Activated CD4-positive, alpha-beta memory T cell treated with anti-CD3 and anti-CD28 coated beads, Interleukin-2, amount 10 ng/mL, durations not matched to agents 7 days and 5 days (primary cell): ENCODE measurements at places on chromosomes 16 and 17. TPM values are rescaled to one million over a fixed set of nuclear protein-coding genes. Genes with fewer than 3 reads are reported as not detected.

NPIPA2 gene
- total RNA-seq: 8.0 TPM

ANKRD13B gene
- 13.6 TPM for total RNA-seq

SLX4 gene
- 14.9 TPM for total RNA-seq

KRT33A gene
- total RNA-seq: not detected

TPSAB1 gene
- not detected for total RNA-seq

DNA sequence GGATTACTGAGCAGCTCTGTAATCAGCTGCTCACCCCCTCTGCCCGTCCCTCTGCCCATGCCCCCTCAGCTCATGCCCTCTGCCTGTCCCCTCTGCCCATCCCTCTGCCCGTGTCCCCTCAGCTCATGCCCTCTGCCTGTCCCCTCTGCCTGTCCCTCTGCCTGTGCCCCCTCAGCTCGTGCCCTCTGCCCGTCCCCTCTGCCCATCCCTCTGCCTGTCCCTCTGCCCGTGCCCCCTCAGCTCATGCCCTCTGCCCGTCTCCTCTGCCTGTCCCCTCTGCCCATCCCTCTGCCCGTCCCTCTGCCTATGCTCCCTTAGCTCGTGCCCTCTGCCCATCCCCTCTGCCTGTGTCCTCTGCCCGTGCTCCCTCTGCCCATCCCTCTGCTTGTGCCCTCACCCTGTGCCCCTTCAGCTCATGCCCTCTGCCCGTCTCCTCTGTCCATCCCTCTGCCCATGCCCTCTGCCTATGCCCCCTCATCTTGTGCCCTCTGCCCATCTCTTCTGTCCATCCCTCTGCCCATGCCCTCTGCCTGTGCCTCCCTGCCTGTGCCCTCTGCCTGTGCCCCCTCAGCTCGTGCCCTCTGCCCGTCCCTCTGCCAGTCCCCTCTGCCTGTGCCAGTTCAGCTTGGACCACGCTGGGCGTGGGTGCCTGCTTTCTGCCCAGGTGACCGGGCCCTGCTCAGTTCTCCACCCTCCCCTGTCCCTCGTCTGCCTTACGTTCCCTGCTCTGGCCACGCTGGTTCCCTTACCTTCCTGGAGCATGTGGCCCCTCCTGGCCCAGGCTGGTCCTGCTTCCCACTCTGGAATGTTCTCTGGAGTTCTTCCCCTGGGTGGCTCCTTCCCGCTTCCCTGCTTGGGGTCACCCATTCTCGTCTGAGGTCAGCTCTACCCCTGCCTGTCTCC, 97.6 kb downstream of the NPIPB11 start:
- no peak for DNase-seq

DNA sequence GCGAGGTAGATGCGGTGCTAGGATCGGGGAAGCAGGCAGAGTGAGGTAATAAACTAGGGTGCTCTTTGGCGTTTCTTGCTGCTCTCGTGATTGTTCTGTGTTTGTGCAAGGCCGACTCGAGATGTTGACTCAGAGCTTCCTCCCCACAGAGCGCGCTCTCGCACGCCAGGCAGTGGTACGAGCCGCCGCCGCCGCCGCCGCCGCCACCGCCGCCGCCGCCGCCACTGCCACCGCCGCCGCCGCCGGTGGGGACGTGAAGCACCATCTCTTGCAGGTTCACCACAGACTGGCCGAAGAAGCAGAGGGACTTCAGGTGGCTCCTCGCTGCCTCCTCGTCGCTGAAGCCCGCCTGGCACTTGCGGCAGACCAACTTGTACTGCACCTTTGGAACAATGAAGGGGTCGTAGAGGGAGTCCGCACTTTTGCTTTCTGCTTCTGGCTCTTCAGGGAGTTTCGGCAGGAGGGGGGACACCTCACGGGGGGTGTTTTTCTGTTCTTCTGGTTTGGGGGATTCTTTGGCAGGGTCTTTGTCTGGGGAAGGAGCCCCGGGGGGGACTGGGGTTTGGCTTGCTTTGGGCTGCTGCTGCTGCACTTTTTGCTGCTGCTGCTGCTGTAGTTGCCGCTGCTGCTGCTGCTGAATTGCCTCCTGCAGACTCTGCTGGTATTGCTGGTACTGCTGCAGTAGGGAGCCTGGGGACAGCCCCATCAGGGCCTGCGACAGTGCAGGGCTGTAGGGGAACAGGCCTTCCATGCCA, 260.2 kb downstream of the ZFHX3 start:
- DNase-seq: peak; percentile 79

RNU2-1 gene
- 7,042 TPM for total RNA-seq

PITPNM3 gene
- 0.63 TPM for total RNA-seq

DNA sequence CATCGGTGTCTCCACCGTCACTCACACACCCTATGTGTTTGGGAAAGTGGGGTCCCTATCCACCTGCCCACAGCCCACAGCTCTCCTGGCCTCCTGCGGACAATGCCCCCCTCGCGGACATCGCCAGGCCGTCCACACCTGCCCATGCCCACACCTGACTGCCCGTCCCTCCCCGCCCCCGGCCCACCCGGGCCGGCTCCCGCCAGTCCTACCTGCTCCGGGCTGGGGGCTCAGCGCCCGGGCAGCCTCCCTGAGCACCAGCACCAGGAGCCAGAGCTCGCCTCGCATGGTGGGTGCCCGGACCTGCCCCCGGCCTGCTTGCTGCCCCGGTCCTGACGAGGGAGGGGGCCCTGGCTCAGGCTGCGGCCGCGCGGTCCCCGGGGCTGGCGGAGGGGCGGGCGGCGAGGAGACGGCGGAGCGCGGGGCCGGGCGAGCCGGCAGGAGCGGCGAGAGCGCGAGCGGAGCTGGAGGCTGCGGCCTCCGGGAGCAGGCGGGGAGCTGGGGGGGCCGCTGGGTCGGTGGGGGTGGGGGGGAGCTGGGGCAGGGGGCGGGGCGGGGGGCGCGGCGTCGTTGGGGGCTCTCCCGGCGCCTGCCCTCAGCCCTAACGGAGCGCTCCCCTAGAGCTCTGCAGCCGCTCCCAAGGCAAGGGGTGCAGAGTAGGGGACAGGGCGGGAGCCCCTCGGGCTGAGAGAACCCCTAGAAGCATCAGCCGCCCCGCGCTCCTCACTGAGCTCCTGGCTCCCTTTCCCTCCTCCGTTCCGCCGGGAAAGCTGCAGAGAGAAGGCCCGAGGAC, at the start of gene PLXDC1:
Gene PLXDC1, minus strand, starts transcription at position 488 of the 793 bp plus-strand sequence. Its CDS starts 200 bp downstream, at position 288.
- no peak for DNase-seq

DNA sequence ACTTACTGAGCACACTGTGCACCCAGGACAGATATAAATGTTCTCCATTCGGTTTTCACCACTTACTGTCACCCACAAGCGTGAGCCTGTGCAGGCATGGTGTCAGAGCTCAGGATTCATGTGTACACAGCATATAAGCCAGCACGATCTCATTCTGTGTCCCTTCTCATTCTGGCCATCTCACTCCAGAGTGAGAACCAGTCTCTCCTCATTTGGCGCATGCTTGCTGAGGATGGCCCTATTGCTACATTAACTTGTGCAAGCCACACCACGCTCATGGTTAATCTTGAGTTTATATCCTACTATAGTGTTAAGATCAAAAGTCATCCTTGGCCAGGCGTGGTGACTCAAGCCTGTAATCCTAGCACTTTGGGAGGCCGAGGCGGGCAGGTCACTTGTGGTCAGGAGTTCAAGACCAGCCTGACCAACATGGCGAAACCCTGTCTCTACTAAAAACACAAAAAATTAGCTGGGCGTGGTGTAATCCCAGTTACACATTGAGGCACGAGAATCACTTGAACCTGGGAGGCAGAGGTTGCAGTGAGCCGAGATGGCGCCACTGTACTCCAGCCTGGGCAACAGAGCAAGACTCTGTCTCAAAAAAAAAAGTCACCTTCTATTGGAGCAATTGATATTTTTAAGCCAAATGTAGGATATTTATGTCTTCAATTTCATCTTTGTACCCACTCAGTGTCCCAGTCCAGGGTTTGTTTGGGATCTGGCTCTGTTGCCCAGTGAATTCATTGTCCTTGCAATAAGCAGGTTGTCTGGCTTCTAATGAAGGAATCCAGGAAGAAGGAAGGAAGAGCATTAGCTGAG, 20.9 kb downstream of the SOCS1 start:
- no peak for DNase-seq

DNA sequence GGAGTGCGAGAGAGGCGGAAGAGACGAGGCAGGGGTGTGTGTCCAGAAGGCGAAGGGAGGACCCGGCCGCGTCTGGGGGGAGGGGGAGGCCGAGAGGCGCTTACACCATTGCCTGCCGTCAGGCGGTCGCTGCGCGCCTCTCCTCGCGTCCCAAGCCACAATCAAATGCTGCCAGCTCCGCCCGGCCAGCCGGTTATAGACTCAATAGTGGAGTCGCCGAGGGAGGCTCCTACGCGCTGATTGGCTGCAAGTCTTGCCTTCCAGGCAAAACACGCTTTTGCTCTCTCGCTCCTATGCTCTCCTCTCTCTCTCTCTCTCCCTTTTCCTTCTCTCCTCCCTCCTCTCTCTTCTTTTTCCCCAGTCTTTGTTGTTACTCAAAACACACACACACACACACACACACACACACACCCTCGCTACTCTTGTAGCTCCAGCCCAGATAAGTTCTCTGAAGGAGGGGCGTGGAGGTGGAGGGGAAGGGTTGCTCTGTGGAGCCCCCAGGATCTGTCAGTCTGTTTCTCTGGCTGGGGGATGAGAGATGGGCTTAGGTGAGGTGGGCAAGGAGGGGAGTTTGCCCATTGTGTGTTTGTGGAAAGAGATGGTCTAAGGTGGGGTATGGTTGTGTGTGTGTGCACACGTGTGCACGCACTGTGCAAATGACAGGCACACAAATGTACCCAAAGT, at the start of gene DLX3:
Gene DLX3, minus strand, starts transcription at position 170 of the 684 bp plus-strand sequence. CDS start 226 bp downstream, outside the sequence.
- DNase-seq: peak; percentile 25

DNA sequence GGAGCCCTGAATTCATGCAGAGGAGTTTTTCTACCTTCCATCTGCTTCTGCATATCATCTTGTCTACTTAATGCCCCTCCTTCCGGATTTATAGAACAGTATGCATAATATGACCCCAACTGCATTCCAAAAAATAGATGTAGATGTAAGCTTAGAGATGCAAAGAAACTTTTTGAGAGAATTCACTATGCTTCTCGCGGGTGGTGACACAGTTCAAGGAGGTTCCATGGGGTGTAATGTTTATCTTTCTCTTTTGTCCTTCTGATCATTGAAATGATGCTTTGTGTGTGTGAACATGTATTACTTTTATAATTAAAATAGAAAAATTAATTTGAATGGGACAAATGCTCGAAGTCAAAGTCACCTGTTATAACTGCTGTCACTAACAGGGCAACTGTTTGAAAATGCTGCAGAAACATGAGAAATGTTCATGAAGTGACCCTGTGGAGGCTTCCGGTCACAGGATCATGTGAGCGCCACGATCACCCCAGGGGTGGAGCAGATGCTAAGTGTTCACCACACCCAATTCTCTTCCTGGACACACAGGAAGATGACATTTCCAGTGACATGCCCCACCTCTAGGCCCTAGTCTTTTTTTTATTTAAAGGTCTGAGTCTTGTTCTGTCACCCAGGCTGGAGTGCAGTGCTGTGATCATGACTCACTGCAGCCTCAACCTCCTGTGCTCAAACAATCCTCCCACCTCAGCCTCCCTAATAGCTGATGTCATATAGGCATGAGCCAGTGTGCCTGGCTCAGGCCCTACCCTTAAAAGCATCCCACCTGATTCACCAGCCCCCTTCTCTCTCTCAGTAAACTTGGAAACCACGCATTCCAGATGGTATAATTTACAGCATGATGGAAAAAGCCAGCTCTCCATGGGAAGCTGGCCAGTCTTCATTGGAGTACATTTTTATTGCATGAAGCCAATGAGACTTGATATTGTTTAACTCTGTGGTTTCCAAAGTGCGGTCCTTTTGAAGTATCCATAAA, 21.0 kb upstream of the AGRP start:
- DNase-seq: peak; percentile 85

GRCh38 chr16:55647798-55648197, 8.0 kb upstream of the SLC6A2 start:
- DNase-seq: no peak

CRYM gene
- not detected for total RNA-seq

DNA sequence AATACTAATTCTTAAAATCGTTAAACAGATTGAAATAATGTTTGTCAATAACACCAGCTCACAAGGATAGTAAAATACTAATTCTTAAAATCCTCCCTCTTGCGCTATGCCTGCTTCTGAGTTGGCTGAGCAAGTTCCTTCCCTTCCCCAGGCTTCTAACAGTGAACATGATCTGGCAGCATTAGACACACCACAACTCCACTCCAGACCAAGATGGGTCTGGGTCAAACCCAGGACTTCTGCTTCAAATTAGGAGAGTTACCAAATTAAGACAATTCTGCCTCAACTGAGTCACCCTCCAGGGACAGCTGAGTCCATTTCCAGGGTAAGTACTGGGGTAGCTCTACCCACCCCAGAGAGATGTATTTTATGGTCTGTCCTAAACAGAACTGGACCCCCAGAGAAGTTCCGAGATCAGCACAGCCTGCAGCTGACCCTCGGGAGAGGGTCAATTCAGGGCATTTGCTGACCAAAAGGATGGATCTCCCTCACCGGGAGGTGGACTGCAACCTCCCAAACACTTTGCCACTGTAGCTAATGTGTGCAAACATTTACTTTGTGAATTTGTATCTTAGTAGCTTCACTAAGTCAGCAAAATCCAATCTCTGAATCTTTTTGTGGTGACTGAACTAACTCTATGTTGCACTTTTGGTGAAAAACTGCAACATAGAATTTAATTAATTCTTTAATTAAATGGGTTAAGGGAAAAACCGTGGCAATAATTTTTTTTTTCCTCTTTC, 48.8 kb downstream of the ADCY9 start:
- DNase-seq: no peak

NPIPB12 gene
- 48.3 TPM for total RNA-seq

GRCh38 chr17:72599891-72600290, 479.1 kb downstream of the SOX9 start:
- no peak for DNase-seq

CD300LG gene
- not detected for total RNA-seq

GAST gene
- not detected for total RNA-seq

DNA sequence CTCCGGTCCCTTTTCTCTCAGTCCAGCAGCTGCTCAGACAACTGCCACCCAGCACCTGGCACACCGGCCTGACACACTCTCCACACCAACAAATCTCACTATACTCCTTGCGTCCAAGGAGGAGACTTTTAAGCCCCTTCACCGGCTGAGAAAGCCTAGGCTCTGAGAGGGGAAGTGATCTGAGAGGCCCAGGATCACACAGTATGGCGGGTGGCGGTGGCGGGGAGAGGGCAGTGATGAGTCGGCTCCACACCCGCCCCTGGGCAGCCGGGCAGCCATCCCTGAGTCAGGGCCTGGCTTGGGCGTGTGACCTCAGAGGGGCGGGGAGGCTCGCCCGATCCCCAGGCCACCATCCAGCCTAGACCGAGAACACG, 569 bp downstream of the FLII start:
- peak; percentile 64 for DNase-seq

- DNase-seq: no peak
Measured at GRCh38 chr16:83345846-83346640, 461.7 kb upstream of the HSBP1 start.

CCT6B gene
- 1.9 TPM for total RNA-seq

DNA sequence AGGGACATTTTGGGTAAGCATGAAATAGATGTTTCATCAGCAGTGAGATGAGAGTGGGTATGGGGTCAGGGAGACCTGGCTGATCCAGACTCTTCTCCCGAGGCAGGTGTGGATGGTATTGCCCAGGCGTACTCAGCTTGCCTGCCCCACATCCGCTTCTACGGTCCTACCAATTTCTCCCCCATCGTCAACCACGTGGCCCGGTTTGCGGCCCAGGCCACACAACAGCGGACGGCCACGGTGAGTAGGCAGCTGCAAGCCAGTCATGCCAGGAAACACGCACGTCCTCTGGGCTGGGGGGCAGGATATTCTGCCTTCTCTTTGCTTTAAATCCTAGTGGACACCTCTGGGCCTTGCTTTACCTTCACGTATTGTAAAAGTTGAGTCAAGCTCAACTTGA, 44.7 kb downstream of the CPNE2 start:
- DNase-seq: no peak

SNX20 gene
- 94.7 TPM for total RNA-seq
